Occipital lobe (tissue), 3 donors: ENCODE measurements at places on chromosomes 3 and 15.

DNA sequence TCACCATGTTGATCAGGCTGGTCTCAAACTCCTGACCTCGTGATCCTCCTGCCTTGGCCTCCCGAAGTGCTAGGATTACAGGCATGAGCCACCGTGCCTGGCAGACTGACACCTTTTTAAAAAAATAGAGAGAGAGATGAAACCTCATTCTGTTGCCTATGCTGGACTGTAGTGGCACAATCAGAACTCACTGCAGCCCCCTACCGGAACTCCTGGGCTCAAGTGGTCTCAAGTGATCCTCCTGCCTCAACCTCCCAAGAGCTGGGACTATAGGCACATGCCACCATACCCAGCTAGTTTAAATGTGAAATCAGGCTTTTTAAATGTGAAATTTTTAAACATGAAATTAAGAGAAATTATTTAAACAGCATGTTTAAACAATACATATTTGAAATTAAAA, 265.2 kb upstream of the UBE2E1 start:
- no peak for DNase-seq

DNA sequence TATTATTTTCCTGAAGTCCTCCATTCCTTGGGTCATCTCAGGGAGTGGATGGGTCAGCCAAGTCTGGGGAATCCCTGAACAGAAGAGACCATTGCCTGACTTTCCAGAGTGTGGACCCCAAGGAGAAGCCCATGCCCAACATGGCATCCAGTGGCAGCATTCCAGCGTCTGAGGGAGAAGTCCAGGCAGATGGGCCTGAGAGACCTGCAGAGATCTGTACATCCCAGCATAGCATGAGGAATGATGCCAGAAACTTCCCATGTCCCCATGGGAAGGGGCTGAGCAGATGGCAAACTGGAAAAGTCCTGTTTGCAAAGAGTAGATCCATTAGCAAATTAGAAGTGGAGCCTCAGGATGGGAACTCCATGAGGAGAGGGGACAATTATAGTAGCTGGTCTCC, 17.6 kb upstream of the COLQ start:
- no peak for DNase-seq

DNA sequence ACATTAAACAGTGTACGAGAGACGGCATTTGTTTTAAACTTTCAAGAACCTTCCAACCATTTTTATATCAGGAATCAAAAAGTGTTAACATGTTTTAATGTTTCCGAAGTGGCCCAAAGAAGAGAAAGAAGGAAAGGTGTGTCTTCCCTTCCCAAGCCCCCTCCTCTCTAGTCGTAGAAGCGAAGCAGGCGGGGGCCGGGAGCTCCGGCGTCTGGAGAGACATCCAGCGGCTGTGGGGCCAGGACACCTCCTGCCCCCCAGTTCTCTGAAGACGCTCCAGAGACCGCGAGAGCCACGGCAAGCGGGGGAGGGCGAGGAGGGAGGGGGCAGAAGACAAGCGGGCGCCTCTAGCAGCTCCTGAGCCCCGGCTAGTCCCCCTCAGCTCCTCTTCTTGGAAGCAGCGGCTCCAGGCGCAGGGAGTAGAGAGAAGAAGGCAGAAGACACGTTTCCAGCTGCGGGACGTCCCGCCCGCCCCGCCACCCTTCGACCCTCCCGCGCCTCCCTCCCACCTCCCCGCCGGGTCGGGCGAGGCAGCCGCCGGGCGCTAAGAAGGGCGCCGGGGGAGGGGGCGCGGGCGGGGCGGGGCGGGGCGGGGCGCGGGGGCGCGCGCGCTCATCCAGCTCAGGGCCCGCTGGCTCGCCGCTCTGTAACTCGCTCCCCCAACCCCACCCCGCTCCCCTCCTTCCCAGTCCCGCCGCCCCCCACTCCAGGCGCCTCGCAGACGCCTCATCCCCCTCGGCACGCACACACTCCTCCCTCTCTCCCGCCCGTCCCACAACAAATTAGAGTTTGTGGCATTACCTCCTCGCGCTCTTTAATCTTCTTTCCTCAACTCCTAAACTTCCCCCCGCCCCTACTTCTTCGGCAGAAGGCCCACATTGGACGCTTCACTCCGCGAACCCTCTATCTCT, at the start of gene ZBTB20:
TSS of gene ZBTB20 (minus strand) at position 871 of the 911 bp plus-strand sequence.
- peak; percentile 40 for DNase-seq

DNA sequence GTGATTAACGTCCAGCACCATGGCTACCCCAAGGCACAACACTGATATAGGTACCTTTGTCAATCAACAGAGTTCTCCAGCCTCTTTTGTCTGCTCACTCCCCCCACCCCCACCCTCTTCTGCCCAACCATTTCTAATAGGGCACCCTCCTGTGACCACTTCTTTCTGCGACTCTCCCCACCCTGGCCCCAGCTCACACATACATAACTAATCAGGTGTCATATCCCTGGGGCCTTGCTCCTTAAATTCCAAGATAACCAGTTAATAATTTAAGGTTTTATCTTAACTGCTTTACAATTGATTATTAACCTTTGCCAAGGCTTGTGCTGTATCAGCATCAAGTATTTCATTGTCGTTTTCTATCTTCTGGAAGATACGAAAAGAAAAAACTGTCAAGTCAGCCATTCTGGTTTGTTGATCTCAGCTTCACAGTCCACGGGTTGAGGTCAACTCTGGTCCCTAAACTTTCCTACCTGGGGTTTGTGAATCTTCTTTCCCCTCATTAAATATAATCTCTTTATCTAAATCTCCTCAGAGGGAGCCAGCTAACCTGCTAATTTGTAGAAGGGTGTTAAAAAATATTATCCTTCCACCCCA, 27.3 kb upstream of the SLC28A2 start:
- DNase-seq, result no peak

GRCh38 chr3:117998071-117998470, 1036.6 kb downstream of the IGSF11 start:
- peak; percentile 4 for DNase-seq

- DNase-seq, result no peak
Observed at GRCh38 chr15:75145027-75145841, 56.4 kb upstream of the C15orf39 start.

DNA sequence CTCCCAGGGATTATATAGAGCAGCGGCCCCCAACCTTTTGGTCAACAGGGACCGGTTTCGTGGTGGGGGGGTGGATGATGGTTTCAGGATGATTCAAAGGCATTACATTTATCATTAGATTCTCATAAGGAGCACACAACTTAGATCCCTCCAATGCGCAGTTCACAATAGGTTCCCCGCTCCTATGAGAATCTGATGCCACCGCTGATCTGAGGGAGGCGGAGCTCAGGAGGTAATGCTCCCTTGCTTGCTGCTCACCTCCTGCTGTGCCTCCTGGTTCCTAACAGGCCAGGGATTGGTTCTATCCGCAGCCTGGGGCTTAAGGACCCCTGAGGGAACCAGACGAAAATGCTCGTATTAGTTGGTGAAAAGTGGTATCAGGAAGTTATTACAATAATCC, 1.3 kb upstream of the HACD2 start:
- DNase-seq, result peak; percentile 29

DNA sequence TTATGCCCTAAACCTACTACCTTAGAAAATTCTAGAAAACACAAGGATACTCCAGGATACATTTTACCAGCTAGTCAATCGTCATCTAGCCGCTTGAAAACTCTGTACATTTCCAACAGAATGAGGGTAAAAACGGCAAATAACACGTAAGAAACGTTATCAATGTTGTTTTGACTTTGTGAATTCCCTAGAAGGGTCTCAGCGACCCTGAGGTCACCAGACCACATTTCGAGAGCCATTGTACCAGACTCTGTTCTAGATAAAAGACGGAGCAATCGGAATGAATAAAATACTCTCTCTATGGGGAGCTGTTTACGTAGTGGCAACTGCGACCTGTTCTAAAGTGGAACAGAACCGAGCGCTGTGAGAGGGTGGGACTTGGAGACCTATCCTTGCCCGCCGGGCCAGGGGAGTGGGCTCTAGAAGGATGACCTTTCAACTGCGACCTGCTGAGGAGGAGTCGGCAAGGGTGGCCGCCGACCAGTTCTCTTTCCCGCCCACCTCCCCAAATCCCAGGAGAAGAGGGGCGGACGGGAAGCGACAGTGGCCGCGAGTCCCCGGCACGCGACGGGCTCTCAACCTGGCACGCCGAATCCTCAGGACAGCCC, 778 bp upstream of the AP4E1 start:
- DNase-seq, result no peak

GRCh38 chr3:177154733-177155132, 42.5 kb downstream of the TBL1XR1 start:
- DNase-seq, result no peak

DNA sequence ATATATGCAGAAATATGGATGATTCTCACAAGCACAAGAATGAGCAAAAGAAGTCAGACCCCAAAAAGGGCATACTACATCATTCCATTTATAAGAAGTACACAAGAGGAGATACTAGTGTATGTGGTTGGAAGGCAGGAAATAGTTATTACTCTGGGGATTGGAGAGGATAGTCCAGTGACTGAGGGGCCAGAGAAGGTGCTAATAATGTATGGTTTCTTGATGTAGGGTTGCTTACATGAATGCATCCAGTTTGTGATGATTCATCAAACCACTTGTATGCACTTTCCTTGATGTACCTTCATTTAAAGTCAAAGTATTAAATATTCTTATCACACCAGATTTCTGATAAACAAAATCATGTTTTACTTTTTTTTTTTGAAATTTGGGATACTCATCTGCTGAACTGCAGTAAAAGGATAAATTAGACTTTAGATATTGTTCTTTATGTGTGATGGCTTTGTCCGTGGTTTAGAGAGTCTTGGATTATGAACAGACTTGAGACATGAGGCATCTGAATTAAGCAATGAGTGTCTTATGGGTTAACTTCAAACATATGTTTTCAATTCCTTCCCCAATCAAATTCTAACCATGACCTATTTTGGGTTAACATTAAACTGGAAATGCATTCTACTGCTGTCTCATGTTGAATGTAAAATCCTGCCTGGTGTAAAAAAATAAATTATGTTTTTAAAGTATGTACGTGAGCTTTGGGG, 171.2 kb downstream of the SEMA6D start:
- no peak for DNase-seq

GRCh38 chr3:196968233-196969133, at the start of gene PIGZ:
TSS of gene PIGZ (minus strand) at chr3:196968833. CDS start at chr3:196952031, 16,802 bp downstream.
- no peak for DNase-seq

- no peak for DNase-seq
Observed at GRCh38 chr3:198062068-198062465, 102.0 kb downstream of the LMLN start.

GRCh38 chr3:69129531-69129930, 7.1 kb upstream of the LMOD3 start:
- no peak for DNase-seq

GRCh38 chr3:118089563-118089962, 945.1 kb downstream of the IGSF11 start:
- DNase-seq, result no peak

DNA sequence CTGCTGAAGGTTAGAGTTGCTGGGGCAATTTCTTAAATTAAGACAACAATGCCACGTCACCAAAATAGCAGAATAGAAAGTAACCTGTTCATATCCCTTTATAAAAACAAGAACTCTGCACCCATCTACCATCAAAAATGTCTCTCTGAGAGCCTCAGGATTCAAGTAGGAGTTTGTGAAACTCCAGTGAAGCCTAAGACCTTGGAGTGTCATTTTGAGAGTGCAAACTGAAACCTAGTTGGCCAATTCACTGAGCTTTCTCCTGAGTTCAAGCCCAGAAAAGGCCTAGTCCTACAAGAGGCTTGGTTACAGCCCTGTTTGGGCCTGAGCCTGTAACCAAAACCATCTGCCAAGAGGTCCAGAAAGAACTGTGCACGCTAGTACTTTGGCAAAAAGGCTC, 335.1 kb downstream of the EFHB start:
- DNase-seq, result no peak

DNA sequence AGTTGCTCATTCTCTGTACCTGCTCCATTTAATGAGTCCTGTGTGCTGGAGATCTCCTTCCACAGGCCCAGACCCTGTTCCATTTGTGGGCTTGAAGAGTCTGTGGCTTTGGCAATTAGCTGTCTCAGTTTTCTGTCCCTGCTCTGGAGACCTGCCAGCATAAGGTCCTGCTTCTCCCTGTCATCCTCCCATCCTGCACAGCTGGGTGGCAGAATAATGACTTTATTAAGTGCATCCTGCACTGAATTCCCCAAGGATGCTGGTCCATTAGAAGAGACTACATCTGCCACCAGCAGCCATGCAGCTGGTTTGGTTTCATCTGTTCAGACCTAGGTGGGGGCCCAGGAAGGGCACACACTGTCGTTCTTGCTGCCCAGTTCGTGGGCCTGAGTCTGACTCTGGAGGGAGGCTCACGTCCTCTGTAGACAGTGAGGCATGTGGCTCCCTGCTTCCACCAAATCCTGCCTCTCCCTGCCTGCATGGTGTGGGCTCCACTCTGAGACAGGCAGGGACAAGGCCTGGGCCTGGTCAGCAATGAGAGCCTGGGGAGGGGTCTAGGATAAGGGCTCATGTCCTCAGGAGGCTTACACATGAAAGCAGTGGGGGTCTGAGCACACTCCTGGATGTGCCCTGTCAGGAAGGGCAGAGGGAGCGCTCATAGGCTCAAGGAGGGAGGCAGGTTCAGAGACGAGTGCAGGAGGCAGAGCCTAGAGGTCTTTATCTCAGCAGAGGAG, 78.4 kb upstream of the PRR23E start:
- DNase-seq, result no peak

DNA sequence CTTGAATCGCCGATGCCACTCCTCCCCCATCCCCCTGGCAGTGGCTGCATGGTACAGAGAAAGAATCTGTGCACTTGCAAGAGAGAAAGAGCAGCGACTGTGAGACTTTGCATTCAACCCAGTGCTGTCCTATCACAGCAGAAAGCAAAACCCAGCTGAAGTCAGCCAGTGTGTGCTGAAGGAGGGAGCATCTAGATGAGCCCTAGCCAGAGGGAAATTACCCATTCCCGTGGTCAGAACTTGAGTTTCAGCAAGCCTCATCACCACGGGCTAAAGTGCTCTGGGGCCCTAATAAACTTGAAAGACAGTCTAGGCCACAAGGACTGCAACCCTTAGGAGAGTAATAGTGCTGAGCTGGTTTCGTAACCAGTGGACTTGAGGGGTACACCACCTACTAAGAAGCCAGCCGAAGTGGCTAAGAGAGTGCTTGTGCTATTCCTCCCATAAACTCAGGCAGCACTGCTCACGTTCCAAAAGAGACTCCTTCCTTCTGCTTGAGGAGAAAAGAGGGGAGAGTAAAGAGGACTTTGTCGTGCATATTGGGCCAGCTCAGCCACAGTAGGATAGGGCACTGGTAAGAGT, 15.2 kb upstream of the PIK3R4 start:
- no peak for DNase-seq

DNA sequence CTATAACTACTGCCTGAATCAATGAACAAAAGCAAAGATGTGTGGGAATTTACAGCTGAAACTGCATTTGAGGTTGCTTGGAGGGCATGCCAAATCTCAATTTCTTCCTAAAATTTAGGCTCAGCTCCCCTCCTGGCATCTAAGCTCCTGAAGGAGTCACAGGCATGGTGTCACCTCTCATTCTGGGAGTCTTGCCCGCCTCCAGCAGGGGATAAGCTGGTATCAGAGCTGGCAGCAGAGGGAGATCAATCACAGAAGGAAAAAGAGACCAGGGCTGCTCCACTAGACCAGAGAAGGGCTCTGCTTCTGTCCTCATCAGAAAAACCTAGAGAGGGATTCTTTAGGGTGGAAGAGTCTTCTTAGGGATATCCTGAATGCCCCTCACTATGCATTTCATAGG, 150.4 kb upstream of the SLC6A11 start:
- no peak for DNase-seq

- DNase-seq, result no peak
Observed at GRCh38 chr3:185423178-185423577, 60.2 kb downstream of the MAP3K13 start.
